ENCODE measurements at places on chromosomes 16 and 17.

DNA sequence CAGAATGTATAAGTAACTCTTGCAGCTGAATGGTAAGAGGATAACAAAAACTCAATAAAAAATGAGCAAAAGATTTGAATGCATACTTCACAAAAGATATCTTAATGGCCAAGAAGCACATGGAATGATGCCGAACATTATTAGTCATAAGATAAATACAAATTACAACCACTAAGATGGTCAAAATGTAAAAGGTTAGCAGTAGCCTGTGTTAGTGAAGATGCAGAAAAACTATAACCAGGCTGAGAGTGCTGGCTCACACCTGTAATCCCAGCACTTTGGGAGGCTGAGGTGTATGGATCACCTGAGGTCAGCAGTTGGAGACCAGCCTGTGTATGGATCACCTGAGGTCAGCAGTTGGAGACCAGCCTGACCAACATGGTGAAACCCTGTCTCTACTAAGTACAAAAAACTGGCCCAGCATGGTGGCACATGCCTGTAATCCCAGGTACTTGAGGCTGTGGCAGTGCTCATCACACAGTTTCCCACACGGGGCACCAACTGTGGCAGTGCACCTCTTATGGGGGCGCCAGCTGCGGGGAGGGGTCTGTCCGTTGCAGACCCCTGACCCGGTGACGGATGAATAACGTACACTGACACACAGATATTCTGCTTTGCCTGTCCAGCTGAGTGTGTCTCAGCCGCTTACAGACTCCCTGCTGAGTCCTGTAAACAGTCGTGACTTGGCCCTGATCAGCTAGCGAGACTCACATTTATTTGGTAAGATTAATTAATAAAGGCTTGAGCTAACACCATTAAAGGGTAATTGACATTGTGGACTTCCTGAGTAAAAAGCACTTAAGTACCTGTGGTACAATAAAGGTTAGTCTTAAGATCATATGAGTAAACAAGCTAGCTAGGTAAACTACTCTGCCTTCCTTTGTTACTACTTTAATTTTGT lies 45.7 kb upstream of the FAM20A start:
- no peak for DNase-seq

- DNase-seq: no peak
Observed at GRCh38 chr17:63039899-63040602, 74.0 kb downstream of the TANC2 start.

DNA sequence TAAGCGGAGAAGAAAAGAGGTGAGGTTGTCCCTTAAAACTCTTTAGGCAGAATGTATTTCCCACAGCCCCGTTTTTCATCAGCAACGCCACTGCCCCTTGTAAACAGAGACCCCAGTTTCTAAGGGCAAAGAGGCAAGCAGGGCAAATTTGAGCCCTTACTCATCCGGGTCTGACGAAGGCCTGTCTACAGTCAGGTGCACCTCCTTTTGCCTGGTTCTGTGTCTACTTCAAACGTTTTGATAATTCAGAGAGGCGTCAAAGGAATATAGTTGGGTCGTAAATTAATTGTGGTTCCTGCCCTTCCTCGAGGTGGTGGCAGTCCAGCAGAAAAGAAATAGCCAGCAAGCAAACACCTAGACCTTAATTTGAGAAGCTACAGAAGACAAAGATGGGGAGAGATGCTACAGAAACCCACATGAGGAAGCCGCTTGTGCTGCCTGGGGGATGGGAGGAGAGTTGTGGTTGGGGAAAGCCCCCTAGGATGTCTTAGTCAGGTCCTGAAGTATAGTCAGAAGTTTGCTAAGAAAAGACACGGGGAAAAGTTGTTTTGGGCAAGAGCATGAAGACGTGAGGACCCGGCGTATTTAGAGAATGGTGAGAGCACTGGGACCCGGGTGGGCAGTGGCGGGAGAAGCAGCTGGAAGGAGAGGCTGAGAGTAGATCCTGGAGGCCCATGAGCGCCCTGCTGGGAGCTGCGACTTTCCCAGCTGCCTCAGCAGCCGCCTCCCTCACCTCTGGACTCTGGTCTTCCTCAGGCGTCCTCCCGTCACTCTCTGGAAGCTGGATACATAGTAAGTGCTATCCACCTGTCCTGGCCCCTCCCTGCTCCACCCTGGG lies 2.4 kb downstream of the FBRS start:
- peak; percentile 88 for DNase-seq

DNA sequence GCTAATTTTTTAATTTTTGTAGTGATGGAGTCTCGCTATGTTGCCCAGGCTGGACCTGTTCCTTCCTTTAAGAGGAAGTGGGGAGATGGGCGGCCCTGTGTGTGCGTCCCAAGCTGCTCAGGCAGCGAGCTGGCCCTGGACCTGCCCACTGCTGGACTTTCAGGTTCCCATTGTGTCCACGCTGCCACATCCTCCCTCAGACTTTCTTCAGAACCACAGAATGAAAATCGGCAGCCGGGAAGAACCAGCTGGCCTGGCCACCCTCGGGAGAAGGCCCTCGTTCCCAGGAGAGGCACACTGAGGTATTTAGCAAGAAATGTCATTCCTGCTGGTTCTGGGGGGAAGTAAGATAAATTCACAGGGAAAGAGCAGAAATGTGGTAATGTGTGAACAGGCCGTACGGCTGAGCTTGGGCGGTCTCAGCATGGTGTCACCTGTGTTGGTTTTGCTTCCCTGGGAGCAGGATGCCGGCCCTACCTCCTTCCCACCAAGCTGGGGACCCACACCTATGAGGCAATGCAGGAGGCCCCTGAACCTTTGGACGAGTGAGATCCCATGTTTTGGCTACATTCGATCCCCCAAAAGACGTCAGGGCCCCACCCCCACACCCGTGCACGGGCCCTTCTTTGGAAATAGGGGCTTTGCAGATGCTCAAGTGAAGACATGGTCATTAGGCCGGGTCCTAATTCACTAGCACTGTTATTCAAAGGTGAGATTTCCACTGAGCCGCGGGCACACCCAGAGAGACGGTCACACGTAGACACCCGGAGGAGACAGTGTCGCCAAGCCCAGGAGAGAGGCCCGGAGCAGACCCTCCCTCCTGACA lies 35.9 kb upstream of the ZNF469 start:
- DNase-seq: no peak

- DNase-seq: no peak
Observed at GRCh38 chr16:25771812-25772568, 80.2 kb downstream of the HS3ST4 start.

DNA sequence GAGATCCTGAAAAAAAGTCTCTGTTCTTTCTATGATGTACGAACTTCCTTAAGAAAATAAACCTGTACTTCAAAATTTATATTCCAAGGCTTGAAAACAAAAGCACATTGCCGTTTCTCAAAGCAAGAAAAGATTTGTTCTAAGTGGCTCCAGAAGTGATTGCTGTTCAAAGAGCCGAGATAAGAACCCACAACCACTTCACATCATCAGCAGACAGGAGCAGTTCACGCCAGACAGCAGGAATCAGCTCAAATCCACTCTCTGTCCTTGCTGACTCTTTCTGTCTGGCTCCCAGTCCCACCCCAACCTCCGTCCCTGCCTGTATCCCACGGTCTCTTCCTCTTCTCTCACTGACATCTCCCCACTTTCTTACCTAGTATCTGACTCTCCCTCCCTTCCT lies 85.0 kb upstream of the MYOCD start:
- no peak for DNase-seq

DNA sequence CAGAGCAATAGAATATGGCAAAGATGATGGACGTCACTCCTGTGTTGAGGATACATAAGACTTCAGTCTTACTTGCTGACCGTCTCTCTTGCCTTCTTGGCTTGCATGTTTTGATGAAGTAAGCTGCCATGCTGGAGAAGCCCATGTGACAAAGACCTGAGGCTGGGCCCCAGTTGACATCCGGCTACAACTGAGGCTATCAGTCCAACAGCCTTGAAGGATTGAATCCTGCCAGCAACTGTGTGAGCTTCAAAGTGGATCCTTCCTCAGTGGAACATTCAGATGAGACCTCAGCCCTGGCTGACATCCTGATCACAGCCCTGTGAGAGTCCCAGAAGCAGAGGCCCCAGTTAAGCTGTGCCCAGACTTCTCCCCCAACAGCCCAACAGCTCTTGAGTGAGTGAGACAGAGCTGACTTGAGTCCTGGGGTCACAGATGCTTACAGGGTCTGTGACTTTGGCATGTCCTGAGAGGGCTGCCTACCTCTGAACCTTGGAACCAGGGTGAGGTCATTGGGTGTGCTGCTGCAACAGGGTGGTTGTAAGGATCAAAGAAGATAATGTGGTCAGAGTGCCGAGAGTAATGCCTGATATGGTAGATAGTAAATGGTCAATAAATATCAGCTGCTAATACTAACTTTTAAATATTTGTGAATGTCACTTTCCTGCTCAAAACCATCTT lies 2.4 kb upstream of the BRD7 start:
- DNase-seq: no peak

DNA sequence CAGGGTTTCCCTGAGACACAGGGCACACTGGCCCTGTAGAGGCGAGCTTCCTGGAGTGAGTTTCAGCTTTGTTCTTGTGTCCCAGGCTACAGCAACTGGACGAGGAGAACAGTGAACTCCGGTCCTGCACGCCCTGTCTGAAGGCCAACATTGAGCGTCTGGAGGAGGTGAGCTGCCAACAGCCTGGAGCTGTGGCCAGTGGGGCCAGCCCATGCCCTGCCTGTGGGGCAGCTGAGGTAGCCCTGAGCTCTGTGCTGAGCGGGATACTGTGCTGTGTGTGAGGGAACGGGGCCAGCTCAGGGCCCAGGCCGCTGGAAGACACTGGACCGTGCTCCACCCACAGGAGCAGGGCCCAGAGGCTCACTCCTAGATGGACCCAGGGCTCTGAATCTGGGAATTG lies 8.7 kb upstream of the CAPN15 start:
- no peak for DNase-seq

GRCh38 chr17:73500414-73500999 lies 143.7 kb downstream of the SDK2 start:
- DNase-seq: no peak
